Aorta (tissue), 5 donors: ENCODE measurements at places on chromosomes 3 and 15.

GRCh38 chr3:18351823-18352744 lies 73.1 kb downstream of the SATB1 start:
- DNase-seq: no peak

DNA sequence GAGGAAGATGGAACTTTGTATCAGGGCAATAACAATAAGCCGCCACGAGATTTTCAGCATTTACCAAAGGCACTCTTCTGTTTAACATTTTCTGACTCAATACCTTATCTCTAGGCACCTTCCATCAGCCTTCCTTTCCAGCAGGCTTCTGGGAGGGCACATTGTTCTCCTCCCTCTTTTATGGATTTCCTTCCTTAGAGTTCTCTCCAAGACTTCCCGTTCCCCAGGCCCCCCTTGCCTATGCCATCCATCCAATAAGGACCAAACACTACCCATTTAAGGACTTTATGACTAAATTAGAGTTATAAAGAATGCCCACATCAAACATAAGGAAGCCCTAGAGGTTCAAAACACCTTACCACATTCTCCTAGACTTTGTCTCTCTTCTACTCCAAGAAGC lies 71.0 kb upstream of the ACP3 start:
- no peak for DNase-seq

DNA sequence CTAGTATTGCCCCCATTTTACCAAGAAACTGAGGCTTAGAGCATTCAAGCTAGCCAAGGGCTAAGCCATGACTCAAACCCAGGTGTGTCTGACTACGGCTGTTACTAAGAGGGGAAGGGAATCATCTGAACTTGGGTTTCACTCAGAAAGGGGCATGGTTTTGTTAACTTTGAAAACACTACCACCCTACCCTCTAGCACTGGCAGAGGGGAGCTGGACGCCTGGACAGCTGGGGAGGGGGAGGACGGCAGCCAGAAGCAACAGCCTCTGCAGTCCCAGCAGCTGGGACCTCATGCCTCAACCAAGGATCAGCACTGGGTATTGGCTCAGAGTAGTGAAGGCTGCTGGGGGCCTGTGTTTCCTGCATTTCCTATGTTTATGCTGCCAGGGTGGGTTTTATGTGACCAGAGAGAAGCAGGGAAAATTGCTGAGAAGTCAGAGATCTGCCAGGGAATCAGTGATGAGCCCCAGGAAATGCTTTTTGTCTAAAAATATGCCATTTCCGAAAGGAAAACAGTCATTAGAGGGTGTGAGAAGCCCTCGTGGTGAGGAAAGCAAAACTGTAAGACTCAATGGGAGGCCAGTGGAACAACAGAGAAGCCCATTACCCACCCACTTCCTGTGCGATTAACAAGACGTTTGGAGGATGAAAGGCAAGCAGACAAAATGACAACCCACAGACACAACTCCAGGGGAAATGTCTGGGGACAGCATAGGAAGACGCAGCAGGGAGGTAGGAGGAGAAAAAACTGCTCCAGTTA lies 41.2 kb downstream of the LIPC start:
- DNase-seq: no peak

- DNase-seq: peak; percentile 58
Measured at GRCh38 chr3:11307830-11308432, 35.7 kb downstream of the ATG7 start.

GRCh38 chr3:155335724-155336354 lies 42.4 kb upstream of the STRIT1 start:
- DNase-seq: no peak
